Uterus (tissue), 4 donors: ENCODE measurements at places on chromosomes 3 and 15. TPM values are rescaled to one million over a fixed set of nuclear protein-coding genes. Genes with fewer than 3 reads are reported as not detected.
A peak's percentile ranks its signal among the peaks of the same experiment; 100 is the strongest.

DNA sequence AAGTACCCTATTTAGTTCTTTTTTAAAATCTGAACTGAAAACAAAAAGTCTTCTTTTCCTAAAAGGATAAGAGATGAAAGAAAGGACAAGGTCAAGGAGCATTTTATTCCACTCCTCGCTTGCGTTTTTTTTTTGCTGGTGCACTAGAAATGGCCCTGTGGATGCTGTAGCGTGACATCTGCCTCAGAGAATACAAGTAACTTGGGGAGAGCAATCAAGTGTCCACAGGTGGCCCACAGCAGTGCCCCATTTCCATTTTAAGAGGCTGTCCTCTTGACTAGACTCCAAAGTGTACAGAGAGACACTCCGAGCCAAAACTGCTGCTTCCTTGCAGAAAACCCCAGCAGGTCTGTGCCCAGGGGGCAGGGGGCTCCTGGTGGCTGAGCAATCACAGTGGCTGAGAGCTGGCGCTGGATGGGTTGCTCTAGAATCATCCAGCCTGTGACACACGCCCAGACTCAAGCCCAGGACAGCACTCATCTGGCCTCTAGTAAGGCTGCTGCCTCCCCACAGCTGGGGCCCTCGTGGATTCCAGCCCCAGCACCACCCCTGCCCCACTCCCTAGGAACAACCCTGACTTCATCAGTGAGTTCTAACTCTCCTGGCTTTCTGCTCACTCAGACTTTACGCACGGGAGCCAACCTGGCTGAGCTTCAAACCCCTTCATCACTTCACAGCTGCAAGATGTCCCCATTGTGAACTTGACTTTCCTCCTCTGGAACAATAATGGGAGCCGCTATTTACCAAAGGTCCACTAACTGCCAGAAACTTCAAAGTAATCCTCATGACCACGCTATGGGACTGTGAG is 71.1 kb upstream of the SPATA12 start:
- H3K4me3 ChIP-seq: no peak overlapping the region
- peak; percentile 44 for DNase-seq
- H3K27me3 ChIP-seq: no peaks in the 10 kb centered on the region

DNA sequence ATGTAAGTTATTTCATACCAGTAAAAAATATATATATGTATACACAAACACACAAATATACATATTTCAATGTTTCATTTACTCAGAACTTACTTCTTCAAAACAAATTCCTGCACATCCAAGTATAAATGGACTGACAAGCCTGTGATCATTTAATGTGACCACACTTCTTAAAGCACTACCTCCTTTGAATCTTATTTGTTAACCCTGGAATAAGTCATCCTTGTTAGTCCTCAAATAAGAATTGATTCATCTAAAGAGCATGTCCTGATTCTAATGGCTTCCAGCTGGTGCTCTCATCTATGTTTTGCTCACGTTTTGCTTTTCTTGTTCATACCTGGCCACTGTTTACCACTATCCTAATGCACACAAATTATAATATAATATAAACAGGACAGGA is 103.9 kb upstream of the UBP1 start:
- no peaks in the 10 kb centered on the region for H3K4me1 ChIP-seq
- no peak overlapping the region for H3K27ac ChIP-seq
- no peaks in the 10 kb centered on the region for H3K27me3 ChIP-seq
- DNase-seq: no peak

- H3K36me3 ChIP-seq: no peaks in the 10 kb centered on the region
- no peak overlapping the region for H3K27ac ChIP-seq
- DNase-seq: no peak
- no peaks in the 10 kb centered on the region for H3K27me3 ChIP-seq
Observed at GRCh38 chr3:104031598-104031997, 1335.1 kb upstream of the ALCAM start.

- no peaks in the 10 kb centered on the region for H3K36me3 ChIP-seq
- H3K4me3 ChIP-seq: no peak overlapping the region
- no peak overlapping the region for H3K27ac ChIP-seq
Observed at GRCh38 chr15:39269821-39270220, 311.1 kb upstream of the THBS1 start.

BFSP2 gene
- not detected for total RNA-seq

PLCL2 gene
- total RNA-seq: 24.7 TPM

NLGN1 gene
- 9.3 TPM for total RNA-seq

GRCh38 chr15:97177151-97177577 is 783.3 kb upstream of the ARRDC4 start:
- no peaks in the 10 kb centered on the region for H3K4me1 ChIP-seq
- no peak overlapping the region for H3K27ac ChIP-seq
- H3K4me3 ChIP-seq: no peak overlapping the region
- no peak for DNase-seq
- no peaks in the 10 kb centered on the region for H3K36me3 ChIP-seq
- H3K27me3 ChIP-seq: no peaks in the 10 kb centered on the region

GRCh38 chr3:129738172-129738571 is 131.7 kb upstream of the PLXND1 start:
- no peak overlapping the region for H3K27ac ChIP-seq
- H3K4me1 ChIP-seq: no peaks in the 10 kb centered on the region
- H3K27me3 ChIP-seq: no peaks in the 10 kb centered on the region
- no peaks in the 10 kb centered on the region for H3K36me3 ChIP-seq
- H3K4me3 ChIP-seq: no peak overlapping the region

DNA sequence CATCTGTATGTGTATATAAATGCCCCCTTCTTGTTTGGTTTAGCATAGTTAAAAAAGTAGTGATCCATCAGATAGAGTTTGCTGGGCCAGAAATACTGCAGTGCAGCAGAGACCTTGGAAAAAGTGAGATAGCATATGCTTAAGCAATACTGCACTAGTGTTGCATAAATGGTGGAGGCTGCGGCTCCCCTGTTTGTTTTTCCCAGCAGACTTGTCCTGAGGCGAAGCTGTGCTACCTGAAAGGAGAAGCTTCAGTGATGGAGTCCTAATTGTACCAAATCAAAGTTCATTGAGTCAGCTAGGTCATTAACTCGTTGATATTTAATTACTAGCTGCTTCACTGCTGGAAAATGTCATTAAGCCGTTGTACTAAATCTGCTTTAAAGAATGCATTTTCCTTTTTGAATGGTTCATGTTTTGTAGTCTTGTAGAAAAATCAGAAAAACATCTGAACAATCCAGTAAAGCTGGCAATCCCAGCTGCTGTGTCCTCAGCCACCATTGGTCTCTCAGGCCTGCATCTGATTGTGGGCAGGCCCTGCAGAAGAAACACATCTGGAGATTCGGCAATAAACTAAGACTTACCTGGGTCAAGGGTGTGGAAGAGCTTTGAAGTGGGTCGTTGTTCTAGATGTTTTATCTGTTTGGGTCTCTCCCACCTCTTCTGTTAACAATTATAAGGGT is 169.6 kb downstream of the B3GALNT1 start:
- no peak for DNase-seq
- no peaks in the 10 kb centered on the region for H3K4me1 ChIP-seq
- H3K36me3 ChIP-seq: no peaks in the 10 kb centered on the region

DNA sequence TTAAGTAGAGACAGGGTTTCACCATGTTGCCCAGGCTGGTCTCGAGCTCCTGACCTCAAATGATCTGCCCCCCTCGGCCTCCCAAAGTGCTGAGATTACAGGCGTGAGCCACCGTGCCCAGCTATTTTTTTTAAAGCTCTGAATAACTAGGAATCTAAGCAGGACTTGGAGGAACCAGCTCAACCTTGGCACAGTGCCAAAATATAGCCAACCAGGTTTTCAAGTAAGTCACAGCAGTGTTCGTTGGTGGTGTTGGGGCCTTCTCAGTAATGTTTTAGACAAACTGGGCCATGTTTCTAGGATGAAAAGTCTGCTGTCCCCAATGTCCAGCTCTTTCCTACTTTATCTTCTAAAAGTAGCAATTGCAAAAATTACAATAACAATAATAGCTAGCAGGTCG is 6.4 kb upstream of the ADAM10 start:
- no peaks in the 10 kb centered on the region for H3K27me3 ChIP-seq
- no peaks in the 10 kb centered on the region for H3K36me3 ChIP-seq
- H3K4me1 ChIP-seq: no peaks in the 10 kb centered on the region

GRCh38 chr3:20073683-20074082 is 33.4 kb downstream of the KAT2B start:
- H3K36me3 ChIP-seq: no peaks in the 10 kb centered on the region
- no peak overlapping the region for H3K4me3 ChIP-seq
- no peak overlapping the region for H3K27ac ChIP-seq
- no peaks in the 10 kb centered on the region for H3K27me3 ChIP-seq
- no peaks in the 10 kb centered on the region for H3K4me1 ChIP-seq

DNA sequence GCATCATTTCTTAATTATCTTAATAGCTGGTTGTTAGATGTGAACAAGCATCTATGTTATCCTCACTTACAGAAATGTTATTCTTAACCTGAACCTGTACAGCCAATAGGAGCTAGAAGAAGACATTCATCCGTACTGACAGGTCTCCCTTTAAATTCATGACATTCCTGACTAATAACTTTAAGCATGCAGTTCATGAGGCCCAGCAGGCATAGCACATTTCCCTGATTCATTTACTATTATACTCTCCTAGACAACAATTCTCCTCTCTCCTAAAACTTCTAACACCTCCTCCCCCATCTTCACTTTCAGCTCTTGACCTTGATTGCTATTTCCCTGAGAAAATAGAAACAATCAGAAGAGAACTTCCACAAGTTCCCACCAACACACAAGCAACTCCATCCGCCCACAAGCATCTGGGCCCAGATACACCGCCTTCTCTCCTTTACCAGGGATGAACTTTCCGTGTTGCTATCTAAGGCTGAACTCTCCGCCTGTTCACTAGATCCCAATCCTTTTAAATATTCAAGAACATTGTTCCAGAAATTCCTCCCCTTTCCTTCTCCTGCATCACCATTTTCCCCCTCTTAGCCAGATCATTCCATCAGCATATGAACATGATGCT is 62.9 kb upstream of the SPRED1 start:
- no peak for DNase-seq
- H3K27ac ChIP-seq: no peak overlapping the region
- H3K27me3 ChIP-seq: no peaks in the 10 kb centered on the region
- H3K4me3 ChIP-seq: no peak overlapping the region
- H3K36me3 ChIP-seq: no peaks in the 10 kb centered on the region

- no peaks in the 10 kb centered on the region for H3K36me3 ChIP-seq
- peak overlapping the region; percentile 92 for H3K27ac ChIP-seq
- no peaks in the 10 kb centered on the region for H3K27me3 ChIP-seq
- H3K4me3 ChIP-seq: peak overlapping the region; percentile 78
- DNase-seq: peak; percentile 41
Observed at GRCh38 chr15:29268706-29269484, 727 bp downstream of the NSMCE3 start.

LYSMD4 gene
- 19.3 TPM for total RNA-seq

A4GNT gene
- total RNA-seq: not detected

- no peaks in the 10 kb centered on the region for H3K4me1 ChIP-seq
- H3K27ac ChIP-seq: no peak overlapping the region
- no peak overlapping the region for H3K4me3 ChIP-seq
- H3K36me3 ChIP-seq: no peaks in the 10 kb centered on the region
- H3K27me3 ChIP-seq: no peaks in the 10 kb centered on the region
- DNase-seq: no peak
Observed at GRCh38 chr15:39096608-39097205, 484.2 kb upstream of the THBS1 start.

- peaks cover 3% of the 10 kb centered on the region for H3K4me1 ChIP-seq
- no peaks in the 10 kb centered on the region for H3K27me3 ChIP-seq
- peak; percentile 80 for DNase-seq
Observed at GRCh38 chr15:34588046-34588674, 4.7 kb upstream of the GOLGA8B start.

- no peaks in the 10 kb centered on the region for H3K27me3 ChIP-seq
- DNase-seq: no peak
- H3K27ac ChIP-seq: no peak overlapping the region
- no peak overlapping the region for H3K4me3 ChIP-seq
- H3K36me3 ChIP-seq: no peaks in the 10 kb centered on the region
Observed at GRCh38 chr15:95944193-95944592, 386.3 kb upstream of the NR2F2 start.

PLSCR4 gene
- 45.9 TPM for total RNA-seq

THBS1 gene
- 341 TPM for total RNA-seq

- DNase-seq: no peak
- no peak overlapping the region for H3K4me3 ChIP-seq
- H3K27ac ChIP-seq: no peak overlapping the region
- no peaks in the 10 kb centered on the region for H3K4me1 ChIP-seq
- H3K27me3 ChIP-seq: no peaks in the 10 kb centered on the region
- H3K36me3 ChIP-seq: no peaks in the 10 kb centered on the region
Observed at GRCh38 chr15:100224206-100225185, 117.3 kb downstream of the ADAMTS17 start.

- no peaks in the 10 kb centered on the region for H3K27me3 ChIP-seq
- H3K4me3 ChIP-seq: no peak overlapping the region
- H3K4me1 ChIP-seq: no peaks in the 10 kb centered on the region
- H3K27ac ChIP-seq: no peak overlapping the region
- H3K36me3 ChIP-seq: no peaks in the 10 kb centered on the region
Observed at GRCh38 chr3:110618512-110619226, 452.9 kb upstream of the NECTIN3 start.

DNA sequence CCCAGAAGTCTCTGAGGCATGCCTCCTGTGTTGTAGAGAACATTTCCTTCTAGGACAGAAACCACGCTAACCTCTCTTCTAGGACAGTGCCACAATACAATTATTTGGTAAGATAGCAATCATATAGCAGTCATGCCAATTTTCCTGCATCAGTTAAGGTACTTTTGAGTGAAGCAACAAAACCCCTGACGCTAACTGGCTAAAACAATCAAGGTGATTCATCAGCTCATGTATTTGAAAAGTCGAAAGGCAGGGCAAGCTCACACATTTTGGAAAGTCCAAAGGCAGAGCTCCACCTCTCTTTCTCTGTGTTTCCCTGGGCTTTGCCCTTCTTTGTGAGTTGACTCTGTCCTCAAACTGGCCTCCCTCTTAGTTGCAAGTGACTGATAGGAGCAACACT is 10.1 kb downstream of the TERC start:
- H3K27me3 ChIP-seq: no peaks in the 10 kb centered on the region
- H3K4me3 ChIP-seq: no peak overlapping the region
- DNase-seq: no peak
- no peaks in the 10 kb centered on the region for H3K36me3 ChIP-seq
- H3K27ac ChIP-seq: no peak overlapping the region
- no peaks in the 10 kb centered on the region for H3K4me1 ChIP-seq

ASTE1 gene
- 1.8 TPM for total RNA-seq

- H3K27ac ChIP-seq: no peak overlapping the region
- no peaks in the 10 kb centered on the region for H3K27me3 ChIP-seq
- no peak for DNase-seq
- H3K36me3 ChIP-seq: no peaks in the 10 kb centered on the region
Observed at GRCh38 chr15:29815000-29815710, 7.1 kb downstream of the TJP1 start.

- H3K4me3 ChIP-seq: no peak overlapping the region
- peak overlapping the region; percentile 70 for H3K27ac ChIP-seq
- no peak for DNase-seq
- no peaks in the 10 kb centered on the region for H3K36me3 ChIP-seq
- H3K27me3 ChIP-seq: no peaks in the 10 kb centered on the region
Observed at GRCh38 chr3:27589795-27590194, 105.6 kb upstream of the SLC4A7 start.
